ENCODE measurements at places on chromosomes 16 and 17. TPM values are rescaled to one million over a fixed set of nuclear protein-coding genes. Genes with fewer than 3 reads are reported as not detected.

DNA sequence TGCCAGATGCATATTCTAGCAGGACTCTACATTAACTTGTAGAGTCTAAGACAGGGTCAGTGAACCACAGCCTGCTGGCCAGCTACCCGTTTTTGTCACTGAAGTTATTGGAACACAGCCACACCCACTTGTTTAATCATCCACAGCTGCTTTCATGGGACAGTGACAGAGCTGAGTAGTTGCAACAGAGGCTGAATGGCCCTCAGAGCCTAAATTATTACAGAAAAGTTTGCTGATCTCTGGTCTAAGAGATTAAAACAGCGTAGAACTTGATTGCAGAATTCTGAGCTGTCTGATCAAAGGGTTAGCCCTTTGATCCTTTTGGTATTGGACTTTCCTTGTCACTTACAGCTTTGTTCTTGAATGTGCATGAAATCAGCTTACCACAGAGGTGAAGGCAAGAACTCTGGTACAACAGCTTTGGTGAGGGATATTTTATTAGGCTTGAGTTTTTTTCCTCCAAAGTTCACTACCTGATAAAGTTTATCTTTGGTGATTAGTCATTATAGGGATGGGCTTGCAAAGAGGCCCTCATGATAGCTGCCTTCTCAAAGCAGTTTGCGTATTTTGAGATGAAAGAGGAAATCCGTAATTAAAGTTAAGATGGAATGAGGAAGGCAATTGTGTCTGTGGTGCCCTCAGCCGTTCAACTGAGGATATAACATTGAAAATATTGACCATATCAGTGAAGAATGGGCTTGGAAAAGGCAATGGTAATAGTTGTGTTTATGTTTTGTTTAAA is 23.6 kb downstream of the ALDH3A2 start:
- H3K27me3 ChIP-seq = no peaks in the 10 kb centered on the region
- no peaks in the 10 kb centered on the region for H3K4me1 ChIP-seq
- H3K36me3 ChIP-seq = peaks cover 56% of the 10 kb centered on the region

DNA sequence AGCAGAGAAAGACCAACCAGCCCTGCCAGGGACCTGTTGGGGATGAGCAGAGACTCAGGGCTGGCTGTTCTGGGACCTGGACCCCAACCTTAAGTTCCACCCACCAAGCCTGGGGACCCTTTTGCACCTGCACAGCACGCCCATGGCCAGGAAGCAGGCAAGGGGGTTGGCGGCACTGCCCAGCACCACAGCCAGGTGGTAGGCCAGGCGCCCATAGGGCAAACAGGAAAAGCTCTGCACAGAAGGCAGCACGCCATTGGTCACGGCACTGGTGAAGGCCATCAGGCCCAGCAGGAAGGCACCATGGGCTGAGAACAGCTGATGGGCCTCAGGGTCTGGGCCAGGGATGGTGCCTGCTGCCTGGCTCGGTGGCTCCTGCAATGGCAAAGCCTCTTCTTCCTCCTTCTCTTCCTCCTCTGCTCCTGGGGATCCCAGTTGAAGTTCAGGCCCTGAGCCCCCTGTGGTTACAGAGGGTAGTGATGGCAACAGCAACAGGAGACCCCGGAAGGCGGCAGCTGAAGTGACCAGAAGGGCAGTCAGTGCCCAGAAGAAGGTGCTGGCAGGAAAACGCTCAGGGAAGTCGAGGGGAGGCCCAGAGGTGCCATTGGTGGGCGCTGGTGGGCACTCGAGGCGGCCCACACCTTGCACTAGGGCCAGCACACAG is 1.7 kb downstream of the SLC52A1 start:
- DNase-seq = no peak
- H3K27me3 ChIP-seq = no peaks in the 10 kb centered on the region
- no peak overlapping the region for H3K4me3 ChIP-seq
- no peak overlapping the region for H3K27ac ChIP-seq

- H3K27me3 ChIP-seq = no peaks in the 10 kb centered on the region
- no peaks in the 10 kb centered on the region for H3K36me3 ChIP-seq
- H3K4me3 ChIP-seq = no peak overlapping the region
- H3K4me1 ChIP-seq = no peaks in the 10 kb centered on the region
- no peak overlapping the region for H3K27ac ChIP-seq
- DNase-seq = no peak
These were observed 130.8 kb downstream of the GAS7 start for GRCh38 chr17:10067446-10068143.

DNA sequence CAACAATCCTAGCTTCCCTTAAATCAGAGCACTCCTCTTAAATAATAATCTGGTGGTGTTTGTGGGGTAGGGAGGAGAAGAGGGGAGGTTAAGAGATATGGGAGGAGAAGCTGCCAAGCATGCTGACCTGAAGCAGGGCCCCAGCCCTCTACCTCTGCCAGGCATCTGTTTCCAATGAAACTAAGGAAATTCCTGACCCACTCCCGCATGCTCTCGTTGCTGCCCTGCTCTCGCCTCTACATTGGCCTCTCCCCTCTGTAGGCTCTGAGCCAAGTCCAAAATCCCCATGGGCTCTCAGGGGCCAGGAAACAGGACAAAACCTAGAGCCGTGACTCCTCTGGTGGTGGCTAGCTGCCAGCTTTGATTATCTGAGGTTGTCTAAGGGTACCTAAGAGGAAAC is 559.5 kb upstream of the CDH11 start:
- no peak overlapping the region for H3K4me3 ChIP-seq
- no peaks in the 10 kb centered on the region for H3K36me3 ChIP-seq
- H3K27ac ChIP-seq = no peak overlapping the region
- no peak for DNase-seq
- no peaks in the 10 kb centered on the region for H3K27me3 ChIP-seq

DNA sequence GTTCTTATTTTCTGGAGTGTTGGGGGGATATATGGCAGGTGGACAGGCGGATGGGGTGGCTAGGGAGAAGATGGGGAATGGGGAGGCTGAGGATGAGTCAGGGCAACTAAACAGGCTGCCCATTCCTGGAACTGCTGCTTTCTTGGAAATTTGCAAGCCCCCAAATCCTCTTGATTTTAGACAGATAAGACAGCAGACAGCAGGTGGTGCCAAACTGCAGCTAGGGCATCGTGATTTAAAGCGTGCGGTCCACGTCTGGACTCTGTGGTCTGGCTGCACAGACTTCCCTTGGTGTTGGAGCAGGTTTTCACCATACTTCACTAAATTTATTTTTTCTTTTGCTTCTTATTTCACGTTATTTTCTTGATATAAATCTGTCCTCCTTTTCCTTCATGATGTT is 10.9 kb upstream of the KRT24 start:
- no peak overlapping the region for H3K27ac ChIP-seq
- no peak overlapping the region for H3K4me3 ChIP-seq
- no peaks in the 10 kb centered on the region for H3K27me3 ChIP-seq
- DNase-seq = no peak
- no peaks in the 10 kb centered on the region for H3K4me1 ChIP-seq

The DHODH gene
- total RNA-seq = 8.6 TPM

The PPY gene
- not detected for total RNA-seq

Measured in ascending aorta (tissue), 2 donors.